ENCODE measurements at places on chromosomes 12 and 14.
A peak's percentile ranks its signal among the peaks of the same experiment; 100 is the strongest.

GRCh38 chr12:52486166-52487105 is 6.6 kb downstream of the KRT6A start:
- DNase-seq = no peak

DNA sequence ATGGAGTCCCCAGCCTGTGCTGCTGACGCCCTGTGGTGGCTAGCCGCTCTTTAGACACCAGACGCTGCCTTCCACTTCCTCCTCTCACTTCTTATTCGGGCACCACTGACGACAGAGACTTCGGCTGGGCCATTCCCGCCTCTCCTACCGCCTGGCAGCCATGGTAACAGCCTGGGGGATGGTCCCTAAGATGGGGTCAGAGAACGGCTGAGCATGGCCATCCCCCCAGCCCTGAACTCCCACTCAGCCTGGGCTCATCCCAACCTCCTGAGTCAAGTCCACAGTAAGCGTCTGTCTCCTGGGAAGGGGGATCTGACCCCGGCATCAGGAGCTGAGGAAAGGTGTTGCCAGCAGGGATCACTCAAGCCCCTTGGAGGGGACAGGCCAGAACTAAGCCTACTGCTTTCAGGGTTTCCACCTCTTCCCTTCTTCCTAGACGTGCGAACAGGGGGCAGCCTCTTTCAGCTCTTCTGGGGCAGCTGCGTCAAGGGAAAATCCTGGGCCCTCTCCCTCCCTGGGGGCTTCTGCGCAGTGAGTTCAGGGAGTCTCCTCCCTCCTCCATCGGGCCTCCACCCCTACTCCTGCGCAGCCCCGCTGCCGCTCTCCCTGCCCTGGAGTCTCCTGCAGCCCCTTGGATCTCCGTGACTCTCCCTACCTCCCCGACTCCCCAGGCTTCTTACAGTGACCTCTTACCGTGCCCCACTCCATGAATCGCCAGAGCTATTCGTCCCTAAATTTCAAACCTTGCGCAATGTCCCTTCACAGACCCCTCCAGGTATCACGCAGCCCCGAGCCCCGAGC is 643 bp upstream of the TAMALIN start:
- no peak for DNase-seq

GRCh38 chr14:30607156-30607780 is 14.9 kb upstream of the SCFD1 start:
- peak; percentile 58 for DNase-seq

DNA sequence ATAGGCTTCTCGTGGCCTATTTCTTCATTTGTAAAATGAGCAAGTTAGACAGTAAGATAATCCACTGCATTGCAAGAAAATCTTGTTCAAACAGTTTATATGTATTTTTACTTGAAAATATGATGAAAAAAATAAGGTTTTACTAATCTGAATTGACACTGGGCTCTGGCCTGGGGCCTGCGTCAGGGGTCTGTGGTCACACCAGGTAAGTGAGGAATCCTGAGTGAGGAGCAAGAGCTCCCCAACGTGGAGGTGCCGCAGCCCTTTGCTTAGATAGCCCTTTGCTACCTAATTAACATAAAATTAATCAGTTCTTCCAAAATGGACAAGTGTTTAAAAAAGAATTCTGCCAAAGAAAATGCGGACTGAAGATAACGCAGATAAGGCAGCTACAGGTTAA is 39.1 kb upstream of the STAB2 start:
- no peak for DNase-seq

- DNase-seq = no peak
Measured at GRCh38 chr12:81231574-81232368, 153.9 kb downstream of the ACSS3 start.

- DNase-seq = peak; percentile 83
Measured at GRCh38 chr12:12606781-12607589, 4.7 kb upstream of the CREBL2 start.

- peak; percentile 74 for DNase-seq
Measured at GRCh38 chr12:107402041-107403022, 283.3 kb upstream of the PWP1 start.

GRCh38 chr14:32015166-32015565 is 61.9 kb upstream of the ARHGAP5 start:
- no peak for DNase-seq

- DNase-seq = no peak
Measured at GRCh38 chr12:57985685-57986084, 44.3 kb downstream of the ATP23 start.

DNA sequence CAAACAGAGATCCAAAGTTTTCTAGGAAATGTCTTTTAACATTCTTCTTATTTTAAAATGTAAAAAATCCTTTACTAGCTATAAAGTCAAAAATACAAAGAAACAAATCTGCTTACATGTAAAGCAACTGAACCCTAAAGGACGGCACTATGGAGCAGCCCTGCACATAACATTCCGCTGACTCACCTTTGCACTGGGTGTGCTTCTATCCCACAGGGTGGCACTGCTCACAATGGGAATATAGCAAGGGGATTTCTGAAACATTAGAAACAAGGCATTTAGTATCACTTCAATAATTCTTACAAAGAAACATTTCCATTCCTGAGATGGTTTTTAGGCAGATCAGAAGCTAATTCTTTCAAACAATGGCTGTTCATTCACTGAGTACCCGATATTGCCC is 94.3 kb downstream of the C12orf42 start:
- no peak for DNase-seq

GRCh38 chr14:99272899-99273765 is 1.1 kb upstream of the BCL11B start:
- DNase-seq = no peak

DNA sequence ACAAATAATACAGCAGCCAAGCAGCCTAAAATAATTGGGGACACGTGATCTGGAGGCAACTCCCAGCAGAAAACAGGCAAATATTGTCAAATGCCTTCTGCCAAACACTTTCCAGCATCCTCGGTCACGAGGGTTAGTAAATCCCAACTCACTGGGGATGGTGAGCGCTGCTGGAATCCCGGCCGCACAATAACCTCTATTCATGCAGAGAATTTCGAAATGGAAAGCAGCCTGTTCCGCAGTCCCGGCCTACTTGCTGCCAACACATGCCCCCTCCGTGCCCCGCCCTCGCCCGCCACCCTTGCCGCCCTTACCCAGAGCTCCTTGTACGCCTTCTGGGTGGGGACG is 62.2 kb downstream of the RFX4 start:
- peak; percentile 28 for DNase-seq

DNA sequence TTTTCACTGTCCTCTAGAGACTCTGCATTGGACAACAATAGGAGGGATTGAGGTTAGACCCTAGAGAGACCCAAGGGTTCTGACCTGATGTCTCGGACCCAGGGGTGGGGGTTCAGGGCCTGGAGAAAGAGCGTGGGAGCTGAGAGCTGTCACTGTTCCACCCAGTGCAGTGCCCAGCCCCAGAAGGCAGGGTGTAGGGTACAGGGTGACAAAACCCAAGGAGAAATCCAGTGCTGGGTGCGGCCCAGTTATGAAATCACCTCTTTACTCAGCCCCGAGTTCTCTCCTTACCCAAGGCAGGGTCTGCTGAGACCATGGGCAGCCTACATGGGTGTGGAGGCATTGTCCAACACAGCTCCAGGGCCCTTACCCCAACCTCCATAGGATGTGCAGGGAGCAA is 2.6 kb downstream of the AQP2 start:
- no peak for DNase-seq

DNA sequence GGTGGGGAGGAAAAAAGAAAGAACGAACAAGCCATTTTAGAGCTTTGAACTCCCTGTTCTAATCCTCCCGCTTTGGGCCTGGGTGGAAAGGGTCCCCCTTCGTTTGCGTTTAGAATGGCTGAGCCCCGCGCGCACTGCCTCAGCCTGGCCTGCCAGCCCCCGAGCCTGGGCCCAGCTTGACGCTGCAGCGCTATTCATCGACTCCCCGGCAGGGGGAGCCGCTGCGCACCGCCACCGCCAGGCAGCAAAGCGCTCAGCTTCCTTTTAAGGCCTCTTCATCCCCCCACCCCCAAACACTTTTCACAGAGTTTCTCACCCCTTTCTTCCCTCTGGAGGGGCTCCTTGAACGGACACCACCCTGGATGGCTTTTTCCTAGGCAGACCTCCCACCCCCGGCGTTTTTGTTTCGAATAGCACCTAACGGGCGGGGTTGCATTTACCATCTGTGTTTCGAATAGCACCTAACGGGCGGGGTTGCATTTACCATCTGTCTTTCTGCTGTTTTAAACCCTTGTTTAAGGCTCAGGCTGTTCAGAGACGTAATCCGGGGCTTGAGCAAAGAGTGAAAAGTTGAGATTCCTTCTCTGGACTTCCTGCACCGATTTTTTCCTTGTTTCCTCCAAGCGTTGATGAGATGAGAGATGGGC is 56.4 kb upstream of the PIWIL1 start:
- DNase-seq = no peak

- no peak for DNase-seq
Measured at GRCh38 chr12:55671746-55672145, 35.1 kb downstream of the OR10P1 start.

GRCh38 chr12:131042834-131043245 is 89.1 kb downstream of the ADGRD1 start:
- no peak for DNase-seq

GRCh38 chr12:120496413-120497340 is 764 bp downstream of the DYNLL1 start:
- peak; percentile 51 for DNase-seq

GRCh38 chr12:1977109-1977508 is 27.1 kb downstream of the DCP1B start:
- DNase-seq = no peak

- no peak for DNase-seq
Measured at GRCh38 chr12:52226446-52226845, 6.6 kb upstream of the KRT7 start.

GRCh38 chr12:113242026-113242418 is 20.8 kb downstream of the TPCN1 start:
- no peak for DNase-seq

- DNase-seq = no peak
Measured at GRCh38 chr14:22753586-22753985, 12.9 kb upstream of the OXA1L start.

GRCh38 chr14:101855958-101856357 is 94.4 kb downstream of the PPP2R5C start:
- DNase-seq = no peak

GRCh38 chr14:51473808-51474565 is 177.7 kb upstream of the FRMD6 start:
- DNase-seq = peak; percentile 42

GRCh38 chr12:6772726-6773589 is 638 bp downstream of the LAG3 start:
- DNase-seq = no peak

DNA sequence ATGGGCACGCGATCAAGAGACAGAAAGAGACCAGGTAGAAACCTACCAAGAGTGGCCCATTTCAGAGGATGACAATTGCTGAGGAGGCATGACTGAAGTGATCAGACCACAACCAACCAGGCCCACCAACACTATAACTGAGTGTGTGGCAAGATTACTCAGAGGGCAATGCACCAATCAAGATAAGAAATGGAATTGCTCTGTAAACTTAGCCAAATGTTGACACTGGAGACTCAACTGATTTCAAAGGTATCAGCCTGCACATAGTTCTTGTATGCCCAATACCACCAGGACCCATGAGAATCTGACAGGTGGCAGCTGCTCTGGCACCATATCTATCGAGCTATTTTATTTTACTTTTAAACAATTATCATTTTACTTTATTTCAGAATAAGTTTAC is 128.9 kb downstream of the FOXN3 start:
- no peak for DNase-seq

DNA sequence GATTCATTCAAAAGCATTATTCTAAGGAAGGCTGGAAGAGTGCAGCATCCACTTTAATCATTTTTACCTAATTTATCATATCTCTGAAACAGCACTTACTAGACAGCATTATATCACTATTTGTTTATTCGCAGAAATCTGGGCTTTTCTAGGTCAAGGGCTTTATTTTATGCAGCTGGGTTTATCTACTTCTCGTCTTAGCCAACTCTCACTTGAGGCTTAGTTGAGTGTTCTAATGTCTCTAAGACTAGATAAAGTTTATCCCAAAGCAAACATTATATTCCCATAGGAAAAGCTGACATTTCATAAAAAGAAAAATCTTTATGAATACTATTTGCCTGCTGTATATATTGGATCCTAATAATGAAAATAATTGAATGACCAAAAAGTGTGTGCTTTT is 720.8 kb upstream of the FLRT2 start:
- DNase-seq = no peak

DNA sequence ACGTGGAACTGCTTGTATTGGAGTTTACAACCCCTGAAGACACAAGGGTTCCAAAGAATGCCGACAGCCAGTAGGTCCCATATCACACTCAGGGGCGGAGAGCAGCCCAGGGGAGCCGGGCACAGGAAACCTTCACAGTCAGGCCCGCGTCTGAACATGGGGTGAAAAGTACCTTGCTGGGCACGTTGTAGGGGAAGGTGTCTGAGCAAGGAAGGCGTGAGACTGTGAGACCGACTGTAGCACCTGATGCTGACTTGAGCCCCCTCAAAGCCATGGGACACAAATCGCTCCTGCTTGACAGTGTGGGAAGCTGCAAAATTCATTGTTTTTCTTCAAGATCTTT is 14.7 kb downstream of the RIMBP2 start:
- DNase-seq = no peak

DNA sequence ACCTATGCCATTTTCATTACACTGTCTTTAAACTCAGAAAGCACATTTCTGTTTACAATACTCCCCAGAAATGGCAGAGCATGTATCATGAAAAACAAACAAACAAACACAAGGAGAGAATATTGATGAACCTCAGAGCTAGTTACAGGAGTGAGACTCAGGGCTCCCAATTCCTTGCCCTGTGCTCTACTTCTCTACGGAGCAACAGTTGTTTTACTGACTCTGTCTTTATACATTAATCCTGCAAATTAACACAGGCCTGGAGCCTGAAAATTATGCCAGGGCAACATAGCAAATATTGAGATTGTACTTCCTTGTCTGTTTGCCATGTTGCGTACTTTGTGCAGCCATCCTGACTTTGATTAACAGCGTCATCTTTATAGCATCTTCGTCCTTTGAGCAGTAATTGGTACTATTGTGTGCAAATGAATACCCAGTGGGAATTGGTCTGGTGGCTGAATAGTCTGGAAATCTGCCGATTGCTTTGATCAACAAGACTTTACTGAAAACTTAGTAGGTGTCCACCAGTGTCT is 15.2 kb upstream of the AKAP6 start:
- no peak for DNase-seq

DNA sequence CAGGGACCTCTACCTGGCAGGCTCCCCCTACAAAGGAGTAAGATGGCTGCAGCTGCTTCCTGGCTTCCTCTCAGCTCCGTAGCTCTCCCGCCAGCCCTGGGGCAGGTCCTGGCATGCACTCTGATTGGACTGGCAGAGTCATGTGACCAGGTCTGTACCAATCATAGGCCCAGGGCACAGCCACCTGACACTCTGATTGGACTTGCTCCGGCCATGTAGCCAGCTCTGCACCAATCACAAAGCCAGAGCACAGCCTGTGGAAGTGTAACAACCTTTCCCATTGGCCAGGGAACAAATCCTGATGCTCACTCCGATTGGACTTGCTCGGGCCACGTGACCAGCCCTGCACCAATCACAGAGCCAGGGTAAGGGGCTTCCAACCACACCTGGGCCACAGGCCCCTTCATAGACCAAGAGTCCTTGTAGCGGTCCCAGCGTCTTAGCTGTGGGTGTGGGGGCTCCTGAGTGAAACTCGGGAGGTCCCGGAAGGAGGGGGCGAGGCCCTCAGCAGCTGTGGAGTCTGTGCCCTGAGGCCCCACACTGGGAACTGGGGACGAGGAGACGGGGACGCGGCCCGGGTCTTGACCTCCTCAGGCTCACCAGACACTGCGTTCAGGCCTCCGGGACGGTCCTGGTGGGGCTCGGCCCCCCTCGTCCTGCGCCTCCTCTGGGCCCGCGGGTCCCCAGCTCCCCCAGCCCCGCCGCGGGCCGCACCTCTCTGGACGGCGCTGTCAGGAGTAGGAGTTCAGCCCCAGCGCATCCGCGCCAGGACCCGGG is 210.6 kb downstream of the ADGRD1 start:
- no peak for DNase-seq

- DNase-seq = no peak
Measured at GRCh38 chr14:71606064-71606463, 326.2 kb upstream of the RGS6 start.

Measured in astrocyte of the spinal cord (primary cell).